ENCODE measurements at places on chromosomes 4 and X. TPM values are rescaled to one million over a fixed set of nuclear protein-coding genes. Genes with fewer than 3 reads are reported as not detected.

Gene GPR34
- not detected for total RNA-seq

Gene HSD17B13
- total RNA-seq, result not detected

DNA sequence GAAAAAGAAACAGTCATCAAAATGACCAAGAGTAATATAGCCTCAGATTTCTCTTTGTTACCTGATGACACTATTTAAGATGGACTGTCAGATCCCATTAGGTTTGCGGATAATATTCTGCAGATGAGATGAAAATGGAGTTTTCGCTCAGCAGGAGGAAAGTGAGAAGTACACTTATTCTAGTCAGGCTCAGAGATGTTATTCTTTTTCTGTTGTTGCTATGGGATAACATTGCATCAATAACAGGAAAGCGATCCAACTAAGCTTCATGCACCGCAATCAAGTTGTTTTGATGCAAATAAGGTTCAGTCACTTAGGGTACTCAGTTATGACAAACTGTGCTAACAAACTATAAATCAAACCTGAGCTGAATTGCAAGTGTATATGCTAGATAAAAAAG is 415.0 kb downstream of the CCSER1 start:
- no peak for DNase-seq

GRCh38 chr4:56611501-56611900 is 69.6 kb downstream of the HOPX start:
- DNase-seq, result peak; percentile 12

DNA sequence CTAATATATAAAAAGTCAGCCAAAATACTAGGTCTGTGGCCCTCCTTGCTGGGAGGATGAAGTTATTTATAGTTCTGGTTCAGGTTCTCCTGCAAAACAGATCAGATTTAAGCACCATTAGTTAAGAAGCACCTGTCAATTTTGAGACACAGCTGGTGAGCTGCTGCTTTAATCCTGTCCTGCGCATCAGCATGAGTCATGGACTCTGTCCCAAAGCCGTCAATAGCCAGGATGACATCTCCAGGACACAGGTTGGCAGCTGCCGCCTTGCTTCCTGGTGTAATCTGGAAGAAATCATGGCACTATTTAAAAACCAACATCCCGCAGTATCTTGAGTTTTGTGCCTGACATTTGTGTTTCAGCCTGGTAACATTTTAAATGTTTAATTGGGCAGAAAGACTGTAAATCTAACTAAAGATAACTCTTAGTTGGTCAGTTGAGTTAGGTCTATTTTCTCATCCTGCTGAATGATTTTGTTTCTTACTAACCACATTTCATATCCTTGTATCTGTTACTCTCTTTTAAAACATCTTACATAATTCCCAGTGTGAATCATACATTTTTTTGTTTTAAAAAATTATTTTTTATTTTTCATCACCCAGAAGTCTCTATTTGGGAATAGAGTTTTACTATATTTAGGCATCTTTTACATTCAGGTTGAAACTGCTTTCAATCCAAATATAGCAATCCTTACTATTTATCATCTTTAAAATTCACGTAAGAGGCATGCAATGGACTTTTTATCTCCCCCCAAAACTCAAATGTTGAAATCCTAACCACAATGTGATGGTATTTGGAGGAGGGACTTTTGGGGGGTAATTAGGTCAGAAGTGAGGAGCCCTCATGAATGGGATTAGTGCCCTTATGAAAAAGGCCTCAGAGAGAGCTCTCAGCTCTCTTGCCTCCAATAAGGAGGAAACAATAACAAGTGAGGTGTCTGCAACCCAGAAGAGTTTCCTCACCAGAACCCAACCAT is 10.1 kb downstream of the PDLIM3 start:
- DNase-seq, result peak; percentile 98

Data from LHCN-M2 (cell line).